A172 (cell line): ENCODE measurements at places on chromosomes 6 and 20. TPM values are rescaled to one million over a fixed set of nuclear protein-coding genes. Genes with fewer than 3 reads are reported as not detected.

DNA sequence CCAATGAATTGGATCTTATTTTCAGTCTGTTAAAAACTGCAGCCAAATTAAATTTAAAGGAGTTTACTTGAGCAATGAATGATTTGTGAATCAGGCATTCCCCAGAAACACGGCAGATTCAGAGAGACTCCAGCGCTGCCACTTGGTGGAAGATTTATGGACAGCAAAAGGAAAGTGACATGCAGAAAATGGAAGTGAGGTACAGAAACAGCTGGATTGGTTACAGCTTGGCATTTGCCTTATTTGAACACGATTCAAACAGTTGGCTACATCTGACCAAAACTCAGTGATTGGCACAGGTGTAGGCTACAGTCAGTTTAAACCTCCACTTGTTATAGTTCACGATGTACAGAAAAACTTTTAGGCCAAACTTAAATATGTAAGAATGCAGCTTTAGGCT, 257.6 kb upstream of the IMPG1 start:
- no peak for DNase-seq

GRCh38 chr6:169896826-169897456, 145.5 kb downstream of the ERMARD start:
- no peak for DNase-seq

GRCh38 chr6:125746731-125747588, 2.5 kb upstream of the HEY2 start:
- DNase-seq = peak; percentile 50

DNA sequence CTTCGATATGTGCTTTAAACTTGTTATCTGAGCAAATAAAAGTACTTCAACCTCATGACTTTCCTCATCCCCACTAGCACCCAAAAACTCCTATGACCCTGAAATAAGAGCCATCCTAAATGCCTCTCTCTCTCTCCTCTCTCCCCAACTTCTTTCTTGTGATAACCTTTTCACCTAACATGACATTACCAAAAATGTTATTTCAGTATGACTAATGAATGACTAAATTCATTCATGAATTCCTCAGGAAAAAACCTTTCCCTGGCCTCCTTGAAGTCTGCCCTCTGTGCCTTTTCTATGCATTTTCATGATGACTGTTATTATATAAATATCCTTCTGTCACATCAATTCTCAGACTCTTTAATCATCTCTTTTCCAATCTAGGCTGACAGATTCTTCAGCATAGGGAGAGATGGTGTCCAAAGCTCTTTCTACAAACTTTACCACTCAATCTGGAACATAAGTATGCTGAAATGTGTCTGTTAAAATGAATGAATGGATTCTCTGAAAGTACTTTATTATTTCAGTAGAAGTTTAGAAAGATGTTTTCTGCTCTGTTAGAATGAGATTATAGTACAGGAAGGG, 114.3 kb upstream of the GGTLC1 start:
- DNase-seq = peak; percentile 85

GRCh38 chr6:36926708-36927513, 27.6 kb upstream of the PI16 start:
- no peak for DNase-seq

- DNase-seq = no peak
Measured at GRCh38 chr6:133623065-133623464, 265.8 kb upstream of the TCF21 start.

Gene MOXD1
- 18.5 and 27.5 TPM in 2 replicates for total RNA-seq

Gene COL12A1
- 9.0 and 11.1 TPM in 2 replicates for total RNA-seq

Gene PLN
- total RNA-seq = not detected in 2 replicates

Gene BNIP5
- total RNA-seq = not detected in 2 replicates

Gene KCNK15
- total RNA-seq = 0.62 TPM in 1 of 2 replicates, not detected in the other
